ENCODE measurements at places on chromosomes 11 and 22.
A peak's percentile ranks its signal among the peaks of the same experiment; 100 is the strongest.

GRCh38 chr11:43360361-43361032 is 1.8 kb downstream of the TTC17 start:
- DNase-seq: no peak

- DNase-seq: no peak
These were observed 76.9 kb downstream of the PIWIL3 start for GRCh38 chr22:24697621-24698082.

GRCh38 chr11:125724125-125724524 is 22.0 kb upstream of the PATE1 start:
- no peak for DNase-seq

DNA sequence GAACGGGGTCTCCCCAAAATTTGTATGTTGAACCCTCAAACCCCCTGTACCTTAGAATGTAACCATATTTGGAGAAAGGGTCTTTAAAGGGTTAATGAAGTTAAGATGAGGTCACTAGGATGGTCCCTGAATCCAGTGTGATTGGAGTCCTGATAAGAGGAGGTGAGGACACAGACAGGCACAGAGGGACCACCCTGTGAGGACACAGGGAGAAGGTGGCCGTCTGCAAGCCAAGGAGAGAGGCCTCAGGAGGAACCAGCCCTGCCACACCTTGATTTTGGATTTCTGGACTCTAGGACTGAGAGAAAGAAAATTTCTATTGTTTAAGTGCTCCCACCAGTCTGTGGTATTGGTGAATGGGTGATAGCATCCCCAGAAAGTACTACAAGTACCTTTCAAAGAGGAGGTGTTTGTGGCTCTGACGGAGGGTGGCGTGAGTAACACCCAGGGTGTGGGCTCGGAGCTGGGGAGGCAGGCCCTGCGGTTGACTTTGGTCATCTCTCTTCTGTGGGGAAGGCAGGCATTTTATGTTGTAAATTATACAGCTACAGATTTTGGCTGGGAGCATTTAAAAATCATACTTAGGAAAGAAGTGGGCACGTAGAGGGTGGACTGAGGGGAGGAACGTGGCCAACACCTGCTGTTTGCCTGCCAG is 13.8 kb downstream of the MRGPRF start:
- DNase-seq: no peak

DNA sequence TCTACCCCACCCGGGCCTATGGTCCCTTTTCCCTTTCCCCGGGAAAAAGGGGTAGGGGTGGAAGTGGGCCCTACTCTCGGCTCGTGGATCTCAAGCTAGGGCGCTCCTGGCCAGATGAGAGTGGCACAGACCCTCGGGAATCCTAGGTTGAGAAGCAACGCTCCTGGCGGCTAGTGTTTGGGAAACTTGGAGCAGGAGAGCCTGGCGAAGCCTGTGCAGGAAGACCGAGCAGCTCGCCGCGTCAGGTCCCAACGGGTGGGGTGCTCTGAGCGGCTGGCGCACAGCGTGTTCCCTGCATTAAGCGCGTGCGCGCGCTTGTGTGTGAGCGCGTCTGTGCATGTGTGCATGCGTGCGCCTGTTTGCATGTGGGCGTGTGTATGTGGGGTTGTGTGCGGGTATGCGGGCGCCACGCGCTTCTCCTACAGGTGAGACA is 7.1 kb upstream of the FLI1 start:
- DNase-seq: no peak

DNA sequence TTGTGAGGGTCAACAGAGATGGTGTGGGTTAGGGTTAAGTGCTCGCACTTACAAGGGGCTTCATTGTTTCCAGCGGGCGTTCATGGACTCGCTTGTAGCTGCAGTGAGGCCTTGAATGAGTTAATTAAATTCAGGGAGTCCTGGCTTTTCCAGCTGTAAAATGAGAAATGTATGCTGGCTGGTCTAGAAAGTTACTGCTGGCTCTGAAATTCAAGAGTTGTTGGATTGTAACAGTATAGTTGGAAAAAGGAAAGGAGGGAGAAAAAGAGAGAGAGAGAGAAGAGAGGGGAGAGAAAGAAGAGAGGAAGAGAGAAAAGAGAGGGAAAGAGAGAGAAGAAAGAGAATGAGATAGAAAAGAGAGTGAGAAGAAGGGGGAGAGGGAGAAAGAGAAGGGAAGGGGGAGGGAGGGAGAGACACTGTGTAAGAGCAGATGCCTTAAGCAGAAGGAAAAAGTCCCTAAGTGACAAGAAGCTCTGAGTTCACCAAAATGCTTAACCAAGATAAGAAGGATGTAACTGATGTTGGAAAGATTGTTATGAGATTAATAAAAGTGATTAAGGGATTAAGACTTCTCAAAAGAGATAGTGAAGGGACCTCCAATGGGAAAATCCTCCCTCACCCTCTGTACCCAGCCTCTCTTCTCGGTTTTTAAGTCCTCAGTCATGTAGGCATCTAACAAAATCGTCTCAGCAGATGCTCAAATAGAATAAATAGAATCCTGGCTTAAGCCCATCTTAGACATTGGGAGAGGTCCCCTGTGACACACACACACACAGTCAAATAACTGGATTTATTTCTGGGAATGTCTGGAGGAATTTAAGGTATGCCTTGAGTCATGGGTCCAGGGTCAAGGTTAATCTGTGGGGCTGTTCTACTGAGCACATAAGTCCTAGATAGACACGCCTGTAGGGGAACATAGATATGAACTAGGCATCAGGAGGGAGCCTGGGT is 477.9 kb downstream of the MIAT start:
- peak; percentile 56 for DNase-seq
